SK-MEL-5 (cell line): ENCODE measurements at places on chromosomes 6 and 20. TPM values are rescaled to one million over a fixed set of nuclear protein-coding genes. Genes with fewer than 3 reads are reported as not detected.

NRSN1 gene
- total RNA-seq = not detected in 2 replicates

PDE7B gene
- 7.0 and 7.1 TPM in 2 replicates for total RNA-seq

DST gene
- 86.4 and 92.3 TPM in 2 replicates for total RNA-seq

DNA sequence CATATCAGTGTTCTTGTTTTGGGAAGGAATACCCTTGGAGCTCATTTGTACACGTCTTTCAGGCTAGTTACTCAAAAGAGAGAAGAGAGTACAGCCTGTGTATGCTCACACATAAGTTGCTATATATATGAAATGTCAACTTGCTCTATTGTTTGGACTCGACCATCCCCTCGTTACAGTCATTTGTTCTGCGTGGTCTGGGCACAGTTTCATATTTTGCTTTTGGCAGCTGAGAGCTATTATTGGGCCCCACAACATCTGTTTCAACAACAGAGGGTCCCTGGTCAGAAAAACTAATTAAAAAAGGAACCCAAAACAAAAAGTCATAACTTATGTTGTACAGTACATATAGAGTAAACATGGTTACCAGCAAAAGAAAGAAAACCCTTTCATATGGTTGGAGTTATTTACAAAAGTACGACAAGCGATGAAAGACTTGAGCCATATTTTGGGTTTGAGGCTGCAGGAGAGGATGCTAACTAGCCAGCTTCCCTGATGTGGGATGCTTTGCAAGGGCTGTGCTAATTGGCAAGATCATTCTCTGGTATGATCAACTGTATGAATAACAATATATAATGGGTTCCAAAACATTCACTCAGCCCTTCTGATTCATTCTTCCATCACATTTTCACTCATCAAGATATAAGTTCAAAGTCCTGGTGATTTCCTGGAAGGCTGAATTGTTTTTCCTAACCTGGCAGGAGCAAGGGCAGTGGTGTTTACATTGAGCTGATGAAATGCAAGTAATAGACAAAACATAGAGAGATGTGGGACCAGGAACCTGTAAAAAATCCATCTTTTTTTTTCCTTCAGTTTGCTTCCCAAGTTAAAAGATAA is 137.9 kb downstream of the RPS12 start:
- no peak for DNase-seq

DNA sequence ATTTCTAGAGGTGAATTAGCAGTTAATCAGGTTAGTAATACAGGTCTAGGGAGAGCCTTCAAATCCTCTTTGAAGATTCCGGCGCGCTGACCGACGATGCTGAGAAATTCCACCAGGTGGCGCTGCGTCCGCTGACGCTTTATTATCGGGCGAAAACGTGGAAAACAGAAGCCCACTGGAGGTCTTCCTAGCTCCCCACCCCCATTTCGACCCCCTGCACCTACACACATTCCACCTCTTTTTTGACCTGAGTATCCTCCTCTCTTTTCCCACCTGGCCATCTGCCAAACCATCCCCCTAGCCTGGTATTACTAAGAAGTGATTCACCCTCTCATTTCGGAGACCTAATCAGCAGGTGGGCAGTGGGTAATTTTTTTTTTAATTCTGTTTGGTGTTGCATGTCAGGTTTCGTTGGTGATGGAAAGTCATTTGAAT is 65.4 kb upstream of the RIN2 start:
- peak; percentile 46 for DNase-seq

DNA sequence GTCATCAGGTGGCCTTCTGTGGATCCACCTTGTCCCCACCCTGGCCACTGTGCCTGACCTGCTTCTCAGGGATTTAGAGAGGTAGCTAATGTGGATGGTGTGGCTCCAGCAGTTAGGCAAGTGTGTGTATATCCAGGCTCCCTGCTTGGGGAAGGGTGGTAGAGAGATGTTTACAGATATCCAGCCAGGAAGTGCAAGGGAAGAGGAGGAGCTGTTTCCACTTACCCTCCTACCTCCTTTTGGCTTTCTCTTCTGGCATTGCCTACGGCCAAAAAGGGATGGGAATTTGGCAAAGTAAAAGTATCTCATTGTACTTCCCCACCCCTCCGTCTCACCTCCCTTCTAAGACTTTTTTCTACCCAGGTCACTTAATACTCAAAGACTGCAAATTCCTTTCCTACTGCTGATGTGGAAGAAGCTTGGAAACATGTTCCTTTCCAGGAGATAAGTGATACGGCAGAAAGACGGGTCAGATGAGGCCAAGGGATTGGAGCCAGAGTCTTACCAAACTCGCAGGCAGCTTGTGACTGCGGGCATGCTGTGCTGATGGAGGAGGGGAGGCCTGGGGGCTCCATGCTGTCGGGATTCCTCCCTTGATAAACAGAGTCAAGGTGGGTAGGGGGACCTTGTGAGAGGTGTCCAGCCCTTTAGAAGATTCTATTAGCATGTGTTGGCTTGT is 253.4 kb downstream of the PRL start:
- DNase-seq = no peak

- DNase-seq = no peak
Observed at GRCh38 chr6:12354499-12354898, 64.3 kb downstream of the EDN1 start.
